Fibroblast of the aortic adventitia (primary cell): ENCODE measurements at places on chromosomes 3 and 15.

DNA sequence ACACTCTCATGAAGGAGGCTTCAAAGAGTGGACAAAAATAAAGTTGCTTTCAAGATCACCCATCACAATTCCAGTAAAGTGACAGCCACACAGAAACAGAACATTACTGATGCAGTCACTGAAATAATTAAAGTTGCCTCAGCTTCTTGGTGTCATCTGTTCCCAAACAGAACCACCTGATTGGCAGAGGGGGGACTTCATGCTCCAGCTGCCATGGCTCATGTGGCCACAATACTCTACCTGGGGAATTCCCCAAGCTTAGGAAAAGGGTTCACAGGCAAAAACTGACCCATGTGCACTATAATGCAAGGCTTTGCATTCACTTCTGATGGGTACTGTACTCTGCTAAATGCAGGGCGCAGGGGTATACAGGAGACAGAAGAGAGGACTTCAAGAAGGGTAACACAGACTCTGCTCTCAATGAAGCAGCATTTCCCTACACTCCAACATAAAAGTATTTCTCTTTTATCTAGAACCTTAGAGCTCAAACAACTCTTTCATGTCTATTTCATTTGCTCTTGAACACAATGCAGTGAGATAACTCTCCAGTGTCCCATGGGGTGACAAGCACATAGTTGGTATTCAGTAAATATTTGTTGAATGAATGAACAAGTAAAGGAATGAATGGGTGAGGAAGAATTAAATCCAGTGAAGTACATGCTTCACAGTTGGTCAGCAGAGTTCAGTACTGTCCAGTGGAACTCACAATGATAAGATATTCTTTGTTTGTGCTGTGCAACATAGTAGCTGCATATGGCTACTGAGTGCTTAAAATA lies 8.6 kb upstream of the CTNNB1 start:
- DNase-seq = no peak

DNA sequence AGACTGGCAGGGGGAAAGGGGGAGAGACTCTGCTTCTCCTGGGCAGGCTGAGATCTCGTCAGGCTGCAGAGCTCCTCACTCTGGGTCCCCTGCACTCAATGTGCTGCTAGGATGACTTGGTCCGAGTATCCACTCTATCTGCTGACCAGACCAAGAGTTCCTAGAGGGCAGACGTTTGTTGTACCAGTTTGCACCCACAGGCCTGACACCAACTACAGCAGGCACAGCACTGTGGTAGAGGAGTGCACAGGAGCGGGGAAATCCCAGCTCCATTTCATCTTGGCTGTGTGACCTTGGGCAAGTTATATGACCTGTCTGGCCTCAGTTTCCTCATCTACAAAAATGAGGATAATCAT lies 29.0 kb downstream of the CCDC12 start:
- DNase-seq = no peak

- no peak for DNase-seq
Observed at GRCh38 chr3:11791339-11792200, 55.1 kb downstream of the TAMM41 start.

GRCh38 chr15:29566914-29567313 lies 255.4 kb downstream of the TJP1 start:
- DNase-seq = no peak

- no peak for DNase-seq
Observed at GRCh38 chr3:194249323-194250097, 101.6 kb downstream of the CPN2 start.

- no peak for DNase-seq
Observed at GRCh38 chr15:73056460-73056859, 4.2 kb downstream of the NEO1 start.

DNA sequence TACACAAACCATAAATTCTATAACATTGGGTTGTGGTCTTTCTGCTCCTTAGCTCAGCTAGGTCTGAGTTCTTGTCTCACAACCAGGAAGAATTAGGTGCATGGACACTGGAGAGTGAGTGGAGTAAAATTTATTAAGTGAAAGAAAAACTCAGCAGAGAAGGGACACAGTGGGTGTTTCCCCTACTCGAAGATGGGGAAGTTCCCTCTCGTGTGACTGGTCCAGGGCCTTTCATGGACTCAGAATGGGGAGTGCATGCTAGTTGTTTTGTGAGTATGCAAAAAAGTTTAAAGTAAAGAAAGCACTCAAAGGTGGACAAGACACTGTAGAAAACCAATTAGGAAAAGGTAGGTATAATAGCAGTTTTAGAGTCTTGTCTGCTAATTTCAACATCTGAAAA lies 215.5 kb upstream of the RORA start:
- DNase-seq = no peak

DNA sequence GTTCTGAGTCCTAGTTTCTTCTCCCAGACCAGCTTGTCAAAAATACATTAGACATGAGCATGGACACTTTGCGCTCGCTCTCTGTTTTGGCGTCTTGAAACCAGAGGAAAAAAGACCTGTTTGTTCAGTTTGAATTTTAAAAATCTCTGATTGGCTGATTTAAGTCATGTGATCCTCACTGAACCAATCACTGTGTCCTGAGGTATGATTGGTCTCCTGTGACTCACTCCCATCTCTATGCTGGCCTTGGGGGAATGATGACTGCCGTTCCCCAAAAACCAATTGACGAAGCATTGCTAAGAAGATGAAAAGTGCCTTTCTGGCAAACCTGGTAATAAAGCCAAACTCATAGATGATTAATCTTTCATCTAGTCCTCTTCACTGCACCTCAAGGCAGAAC lies 256.5 kb downstream of the IL5RA start:
- no peak for DNase-seq

- DNase-seq = no peak
Observed at GRCh38 chr3:15491143-15491542, 30.4 kb downstream of the COLQ start.
